Thoracic aorta endothelial cell (primary cell): ENCODE measurements at places on chromosomes 13 and 19. TPM values are rescaled to one million over a fixed set of nuclear protein-coding genes. Genes with fewer than 3 reads are reported as not detected.

RETN gene
- not detected in 2 replicates for total RNA-seq

FCHO1 gene
- 0.93 and 1.7 TPM in 2 replicates for total RNA-seq

CHMP2A gene
- 60.3 and 83.4 TPM in 2 replicates for total RNA-seq

ZNF285 gene
- 3.5 and 3.9 TPM in 2 replicates for total RNA-seq

FXYD7 gene
- total RNA-seq: not detected in 2 replicates

BCL3 gene
- total RNA-seq: 5.5 and 7.7 TPM in 2 replicates

FAM124A gene
- total RNA-seq: 8.6 and 23.3 TPM in 2 replicates

SLC6A16 gene
- 0.65 and 1.3 TPM in 2 replicates for total RNA-seq

NCAN gene
- not detected in 2 replicates for total RNA-seq

ZSWIM9 gene
- total RNA-seq: 2.9 TPM in 2 replicates

SCEL gene
- total RNA-seq: not detected in 2 replicates

MAMSTR gene
- 0.27 and 0.43 TPM in 2 replicates for total RNA-seq

COX6B2 gene
- total RNA-seq: 0.29 TPM in 1 of 2 replicates, not detected in the other

HIF3A gene
- 2.1 and 9.0 TPM in 2 replicates for total RNA-seq

CEACAM3 gene
- not detected in 2 replicates for total RNA-seq

SLC25A41 gene
- 0.27 TPM in 1 of 2 replicates, not detected in the other for total RNA-seq

CNMD gene
- not detected in 2 replicates for total RNA-seq

ERICH6B gene
- not detected in 2 replicates for total RNA-seq
